Posterior cingulate gyrus (tissue), 11 donors: ENCODE measurements at places on chromosomes 1 and 21.

DNA sequence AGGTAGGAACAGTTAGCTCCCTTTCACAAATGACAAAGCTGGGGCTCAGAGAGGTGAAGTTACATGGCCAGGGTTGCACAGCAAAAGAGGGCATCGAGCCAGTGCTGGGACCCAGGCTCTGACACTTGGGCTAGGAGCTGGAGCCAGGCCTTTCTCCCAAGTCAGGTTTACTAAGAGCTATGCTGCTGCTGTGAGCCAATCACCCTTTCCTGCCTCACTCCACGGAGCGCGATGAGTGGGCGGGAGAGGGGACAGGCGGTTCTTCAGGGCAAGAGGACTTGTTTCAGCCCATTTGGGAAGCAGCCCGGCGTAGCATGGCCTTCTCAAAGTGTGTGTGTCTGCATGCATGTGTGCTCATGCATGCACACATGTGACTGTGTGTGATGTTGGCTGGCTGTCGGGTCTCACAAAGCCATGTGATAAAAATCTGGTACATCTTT, 10.6 kb downstream of the ID3 start:
- DNase-seq: no peak

DNA sequence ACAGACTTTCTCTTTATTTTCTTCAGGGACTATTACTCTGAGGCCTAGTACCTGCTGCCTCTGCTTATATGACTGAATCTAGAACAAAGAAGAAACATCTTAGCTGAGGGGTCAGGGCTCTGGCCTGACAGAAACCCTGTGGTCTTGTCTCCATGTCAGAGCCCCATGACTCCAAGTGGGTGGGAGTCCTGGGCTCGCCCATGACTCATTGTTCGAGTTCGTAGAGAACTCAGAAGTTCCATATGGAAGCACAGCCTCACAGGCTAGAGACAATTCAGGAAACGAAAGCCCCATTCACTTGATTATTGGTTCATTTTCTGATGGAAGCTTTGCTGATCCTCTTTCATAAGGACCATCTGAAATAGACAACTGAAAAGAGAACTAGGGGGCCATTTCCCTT, 73.2 kb downstream of the CD58 start:
- no peak for DNase-seq

GRCh38 chr21:16420031-16420724, 690.4 kb downstream of the USP25 start:
- no peak for DNase-seq

GRCh38 chr1:1208713-1209433, 2.5 kb upstream of the TNFRSF18 start:
- DNase-seq: peak; percentile 60

DNA sequence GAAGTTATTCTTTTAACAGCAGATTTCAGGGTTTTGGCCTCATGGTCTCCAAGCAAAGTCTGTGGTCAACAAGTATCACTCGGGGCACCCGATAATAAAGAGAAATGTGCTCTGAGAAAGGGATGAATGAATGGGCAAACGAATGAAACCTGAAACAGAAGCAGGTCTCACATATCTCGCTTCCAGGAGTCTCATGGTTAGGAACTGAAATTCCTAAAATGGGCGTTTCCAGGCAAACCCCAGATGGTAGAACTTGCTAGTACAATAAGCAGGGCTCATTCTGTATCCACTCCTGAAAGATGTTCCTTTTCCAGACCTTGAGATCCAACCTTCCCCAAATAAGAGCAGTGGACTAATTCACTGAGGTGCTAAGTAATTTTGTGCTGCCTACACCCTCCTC, 87.2 kb downstream of the LAMC2 start:
- no peak for DNase-seq

DNA sequence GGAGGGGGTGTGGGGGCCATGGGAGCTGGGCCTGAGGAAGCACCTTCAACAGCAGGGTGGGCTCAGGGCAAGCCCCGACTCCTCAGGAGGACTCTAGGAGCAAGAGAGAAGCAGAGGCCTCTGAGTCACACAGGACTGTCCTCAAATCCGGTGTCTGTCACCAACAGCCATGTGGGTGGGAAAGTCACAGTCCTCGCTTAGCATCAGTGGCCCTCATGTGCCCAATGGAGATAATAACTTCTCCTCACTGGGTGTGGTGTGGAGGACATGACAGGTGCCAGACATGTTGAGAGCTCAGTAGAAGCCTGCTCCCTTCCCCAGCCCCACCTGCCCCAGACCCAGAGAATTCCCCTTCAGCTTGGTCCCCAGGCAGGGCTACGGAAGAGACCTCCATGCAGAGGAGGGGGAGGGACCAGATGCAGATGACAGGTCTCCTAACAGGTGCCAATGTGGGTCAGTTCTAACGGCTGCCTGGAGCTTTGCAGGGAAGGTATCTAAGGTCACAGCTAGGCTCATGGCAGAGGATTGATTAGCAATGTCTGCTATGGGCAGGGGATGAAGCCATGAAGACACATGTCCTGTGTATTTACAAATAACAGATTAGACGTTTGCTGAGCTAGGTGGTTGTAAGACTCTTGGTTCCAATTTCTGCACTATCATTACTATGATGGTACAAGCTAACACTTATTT, 30.2 kb downstream of the TTC39A start:
- DNase-seq: no peak

DNA sequence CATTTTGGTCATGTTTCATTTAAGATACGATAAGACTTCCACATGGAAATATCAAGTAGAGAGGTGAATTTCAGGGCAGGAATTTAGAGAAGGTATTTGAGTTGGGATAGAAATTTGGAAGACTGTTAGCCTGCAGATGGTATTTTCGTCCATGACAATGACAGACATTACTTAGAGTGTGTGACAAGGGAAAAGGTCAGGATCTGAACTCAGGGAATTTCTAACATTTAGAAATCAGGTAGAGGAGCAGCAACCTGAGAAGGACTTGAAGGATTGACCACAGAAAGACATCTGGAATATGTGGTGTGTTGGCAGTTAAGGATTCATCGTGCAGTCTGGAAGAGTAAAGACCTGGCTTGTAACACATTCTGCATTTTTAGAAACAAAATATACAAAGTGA, 57.9 kb downstream of the RABGAP1L start:
- no peak for DNase-seq

DNA sequence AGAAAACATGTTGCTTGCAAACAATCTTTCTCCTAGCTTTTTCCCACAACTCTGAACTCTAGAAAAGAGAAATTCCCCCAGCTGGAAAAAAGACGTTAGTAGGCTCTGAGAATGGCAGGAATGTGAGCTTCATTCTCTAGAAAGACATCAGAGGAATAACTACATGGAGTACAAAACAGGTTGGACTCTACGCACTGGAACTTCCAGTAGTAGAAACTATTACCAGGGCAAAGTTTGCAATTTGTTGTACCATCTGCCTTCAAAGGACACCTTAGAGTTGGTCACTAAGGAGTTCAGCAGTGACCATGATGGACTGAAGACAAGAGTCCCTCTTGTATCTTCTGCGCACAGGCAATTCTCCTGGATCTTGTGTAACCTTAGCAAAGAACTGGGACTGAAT, 60.9 kb downstream of the SLC35D1 start:
- DNase-seq: no peak

DNA sequence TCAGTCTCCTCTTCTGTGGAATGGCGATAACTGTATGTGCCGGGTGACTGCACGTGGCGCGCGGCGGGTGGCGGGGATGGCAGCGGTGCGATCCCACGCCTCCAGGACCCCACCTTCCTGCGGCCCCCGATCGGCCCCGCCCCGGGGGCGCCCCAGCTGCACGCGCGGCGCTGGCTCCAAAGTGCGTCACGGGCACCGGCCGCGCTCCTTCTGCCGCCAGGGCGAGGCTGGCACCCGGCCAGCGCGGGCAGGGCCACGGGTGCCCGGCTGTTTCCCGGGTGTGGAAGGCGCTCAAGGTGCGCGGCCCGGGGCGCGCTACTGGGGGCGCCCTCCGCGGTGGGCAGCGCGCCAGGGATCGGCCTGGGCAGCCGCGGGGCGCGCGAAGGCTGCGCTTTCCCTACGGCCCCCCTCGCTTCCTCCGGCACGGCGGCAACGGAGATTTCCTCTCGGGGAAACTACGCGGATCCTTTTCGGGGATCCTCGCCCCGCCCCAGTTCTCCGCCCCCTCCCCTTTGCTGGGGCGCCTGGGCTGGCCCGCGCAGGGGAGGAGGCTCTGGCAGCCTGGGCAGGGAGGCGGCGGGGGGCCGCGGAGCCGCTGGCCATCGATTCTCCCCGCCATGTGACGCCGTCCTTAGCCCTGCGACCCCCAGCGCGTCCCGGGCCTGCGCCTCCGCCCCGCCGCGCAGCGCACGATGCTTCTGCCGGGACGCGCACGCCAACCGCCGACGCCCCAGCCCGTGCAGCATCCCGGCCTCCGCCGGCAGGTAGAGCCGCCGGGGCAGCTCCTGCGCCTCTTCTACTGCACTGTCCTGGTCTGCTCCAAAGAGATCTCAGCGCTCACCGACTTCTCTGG, at the start of gene EVA1C:
Gene EVA1C (plus strand): TSS at position 545 of the 853 bp plus-strand sequence. CDS start 148 bp downstream, at position 693.
- DNase-seq: peak; percentile 92

DNA sequence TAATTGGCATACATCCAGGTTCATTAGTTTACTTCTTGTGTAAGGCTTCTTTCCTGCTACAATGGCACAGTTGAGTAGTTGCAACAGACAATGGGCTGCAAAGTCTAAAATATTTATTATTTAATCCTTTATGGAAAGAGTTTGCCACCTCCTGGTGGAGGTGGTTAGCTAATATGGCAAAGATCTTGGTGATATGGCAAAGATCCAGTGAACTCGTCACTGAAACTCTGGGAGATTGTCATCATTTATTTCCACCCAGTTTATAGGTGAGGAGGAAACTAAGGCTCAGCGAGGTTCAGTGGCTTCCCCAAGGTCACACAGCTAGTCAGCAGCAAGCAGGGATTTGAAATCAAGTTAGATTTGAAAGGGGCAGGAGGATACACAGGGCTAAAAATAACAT, 16.1 kb upstream of the IFFO2 start:
- DNase-seq: no peak

DNA sequence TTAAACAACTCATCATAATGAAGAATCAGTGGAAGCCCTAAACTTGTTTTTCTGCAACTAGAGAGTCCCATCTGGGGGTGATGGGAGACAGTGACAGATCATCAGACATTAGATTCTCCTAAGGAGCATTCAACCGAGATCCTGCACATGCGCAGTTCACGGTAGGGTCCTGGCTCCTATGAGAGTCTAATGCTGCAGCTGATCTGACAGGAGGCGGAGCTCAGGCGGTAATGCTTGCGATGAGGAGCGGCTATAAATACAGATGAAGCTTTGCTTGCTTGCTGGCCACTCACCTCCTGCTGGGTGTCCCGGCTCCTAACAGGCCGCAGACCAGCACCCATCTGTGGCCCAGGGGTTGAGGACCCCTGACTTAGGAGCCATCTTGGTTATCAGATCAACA, 247.2 kb downstream of the FMN2 start:
- DNase-seq: no peak

GRCh38 chr1:69109277-69109676, 458.4 kb upstream of the LRRC7 start:
- no peak for DNase-seq

DNA sequence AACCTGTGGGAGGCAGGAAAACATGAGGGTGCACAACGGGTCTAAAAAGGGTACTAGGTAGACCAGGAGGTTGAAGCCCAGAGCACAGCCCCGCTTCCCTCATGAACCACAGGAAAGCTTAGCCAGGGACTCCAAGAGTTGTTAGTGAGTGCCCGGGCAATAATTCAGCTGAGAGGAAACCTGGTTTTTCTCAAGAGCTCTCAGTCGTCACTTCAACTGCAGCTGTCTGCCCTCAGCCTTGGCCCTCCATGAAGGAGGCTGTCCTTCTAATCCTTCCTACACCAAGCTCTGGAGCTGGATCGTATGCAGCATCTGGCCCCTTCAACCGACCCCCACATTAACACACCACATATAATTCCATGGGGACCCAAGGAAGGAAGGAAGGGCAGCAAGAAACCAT, 77.0 kb upstream of the BACE2 start:
- DNase-seq: no peak

- peak; percentile 90 for DNase-seq
Observed at GRCh38 chr1:22709891-22710700, 543 bp upstream of the EPHB2 start.

DNA sequence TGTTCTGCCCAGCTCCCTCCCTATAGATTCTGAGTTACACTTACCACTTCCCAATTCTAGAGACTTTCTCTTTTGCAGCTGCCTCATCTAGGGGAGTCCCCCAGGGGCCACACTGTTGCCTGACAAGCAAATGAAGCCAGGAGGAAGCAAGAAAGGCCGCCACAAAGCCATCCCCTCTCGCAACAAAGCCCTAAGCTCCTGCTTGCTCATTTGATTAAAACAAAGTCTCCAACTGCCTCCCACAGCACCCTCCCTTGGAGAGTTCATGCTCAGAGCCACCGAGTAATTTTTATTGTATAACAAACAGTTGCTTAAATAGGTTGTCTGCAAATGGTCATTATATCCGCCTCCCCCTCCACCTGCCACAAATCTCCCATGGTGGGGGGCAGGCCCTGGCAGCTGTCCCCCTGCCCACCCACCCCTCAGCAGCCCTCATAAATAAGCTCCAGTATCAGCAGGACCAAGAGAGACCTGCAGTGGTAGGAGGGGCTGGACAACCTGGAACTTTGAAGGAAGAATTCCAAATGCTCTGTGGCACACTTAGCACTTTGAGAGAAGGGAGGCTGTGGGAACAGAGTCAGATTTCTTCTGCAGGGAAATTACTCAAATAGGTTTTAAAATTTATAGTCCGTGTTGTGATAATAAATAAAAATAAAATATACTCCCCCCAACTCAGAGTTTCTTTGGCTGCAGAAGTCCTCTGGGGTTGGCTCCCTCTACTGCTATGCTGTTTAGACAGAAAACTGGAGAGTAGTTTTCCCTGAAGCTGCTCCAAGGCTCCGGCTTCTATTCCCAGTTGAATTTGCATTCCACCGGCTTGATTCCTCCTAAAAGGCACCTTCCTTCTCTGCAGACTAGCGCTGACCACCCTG, 237.5 kb downstream of the TTLL7 start:
- no peak for DNase-seq

GRCh38 chr1:86567341-86567740, 20.5 kb downstream of the CLCA4 start:
- DNase-seq: no peak

DNA sequence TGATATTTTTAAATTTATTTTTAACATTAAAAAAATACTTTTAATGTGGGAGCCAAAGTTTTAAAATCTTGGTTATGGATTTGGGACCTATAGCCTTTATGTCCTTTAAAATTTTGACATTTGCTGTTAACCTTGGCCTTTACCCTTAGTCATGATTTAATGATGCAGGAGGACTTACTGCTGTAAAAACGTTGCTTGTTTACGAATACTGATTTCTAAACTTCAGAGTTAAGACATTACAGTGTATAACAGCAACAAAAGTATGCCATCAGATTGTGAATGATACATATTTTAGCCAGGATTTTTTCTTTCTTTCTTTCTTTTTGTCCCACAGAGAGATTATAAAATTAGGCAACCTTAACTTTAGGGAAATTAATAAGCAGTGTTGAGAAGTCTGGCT, 8.9 kb downstream of the RBM15 start:
- no peak for DNase-seq

GRCh38 chr1:242140836-242141235, 141.9 kb upstream of the MAP1LC3C start:
- DNase-seq: no peak
